Cerebellum (tissue), 4 donors: ENCODE measurements at places on chromosomes 2 and 18. TPM values are rescaled to one million over a fixed set of nuclear protein-coding genes. Genes with fewer than 3 reads are reported as not detected.

- peak; percentile 28 for DNase-seq
Measured at GRCh38 chr18:10726198-10727068, 200.6 kb downstream of the NAPG start.

GRCh38 chr18:29163596-29163995 lies 986.7 kb upstream of the CDH2 start:
- DNase-seq, result no peak

DNA sequence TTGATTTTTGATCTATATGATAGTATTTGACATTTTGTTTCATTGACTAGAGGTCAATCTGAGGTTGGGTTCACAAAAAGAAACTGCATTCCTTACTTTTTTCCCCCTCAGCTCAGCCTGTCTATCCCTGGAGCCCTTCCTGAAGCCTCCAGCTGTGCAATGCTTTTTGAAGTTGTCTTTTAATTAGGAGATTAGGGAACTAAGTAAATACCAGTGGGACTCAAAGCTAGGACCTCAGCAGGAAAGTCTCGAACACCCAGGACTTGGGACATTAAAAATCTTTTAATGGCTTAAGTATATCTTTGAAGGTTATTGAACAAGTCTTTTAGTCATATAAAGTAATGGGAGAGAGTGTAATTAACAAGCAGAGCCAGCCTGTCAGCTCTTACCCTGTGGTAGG lies 220.2 kb downstream of the PDE11A start:
- DNase-seq, result no peak

GRCh38 chr2:63590626-63591408 lies 2.1 kb downstream of the MDH1 start:
- DNase-seq, result no peak

The APCDD1 gene
- 41.6 TPM for total RNA-seq

The IL36RN gene
- total RNA-seq, result not detected

The HOXD3 gene
- not detected for total RNA-seq
